IPS DF 19.7 (cell line): ENCODE measurements at places on chromosomes 3 and 15.
A peak's percentile ranks its signal among the peaks of the same experiment; 100 is the strongest.

GRCh38 chr15:82535566-82536408 is 4.5 kb downstream of the RPS17 start:
- DNase-seq: no peak

DNA sequence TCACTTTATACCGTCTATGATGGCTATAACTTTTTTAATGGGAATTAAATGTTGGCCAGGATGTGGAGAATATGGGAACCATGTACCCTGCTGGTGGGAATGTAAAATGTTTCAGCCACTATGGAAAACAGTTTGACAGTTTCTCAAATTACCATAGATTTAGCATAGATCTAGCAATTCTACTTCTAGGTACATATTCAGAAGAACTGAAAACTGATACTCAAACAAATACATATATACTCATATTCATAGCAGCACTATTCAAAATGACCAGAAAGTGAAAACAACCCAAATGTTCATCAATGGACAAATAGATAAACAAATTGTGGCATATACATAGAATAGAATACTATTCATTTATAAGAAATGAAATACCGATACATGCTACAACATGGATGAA is 539.4 kb downstream of the IGSF11 start:
- no peak for DNase-seq

DNA sequence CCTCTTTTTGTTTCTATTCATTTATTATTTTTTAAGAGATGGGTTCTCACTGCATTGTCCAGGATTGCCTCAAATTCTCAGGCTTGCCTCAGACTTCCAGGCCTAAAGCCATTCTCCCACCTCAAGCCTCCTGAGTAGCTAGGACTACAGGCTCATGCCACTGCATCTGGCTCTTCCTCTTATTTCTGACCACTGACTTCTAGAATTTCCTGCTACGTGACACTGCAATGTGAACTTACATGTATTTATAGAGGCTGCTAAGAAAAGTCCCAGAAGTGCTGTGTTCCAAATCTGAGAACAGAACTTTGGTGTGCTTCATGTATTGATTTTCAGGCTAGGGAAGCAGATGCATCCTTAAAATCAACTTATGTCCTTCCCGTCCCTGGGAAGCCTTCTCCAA is 407.4 kb downstream of the RSL24D1 start:
- DNase-seq: no peak

DNA sequence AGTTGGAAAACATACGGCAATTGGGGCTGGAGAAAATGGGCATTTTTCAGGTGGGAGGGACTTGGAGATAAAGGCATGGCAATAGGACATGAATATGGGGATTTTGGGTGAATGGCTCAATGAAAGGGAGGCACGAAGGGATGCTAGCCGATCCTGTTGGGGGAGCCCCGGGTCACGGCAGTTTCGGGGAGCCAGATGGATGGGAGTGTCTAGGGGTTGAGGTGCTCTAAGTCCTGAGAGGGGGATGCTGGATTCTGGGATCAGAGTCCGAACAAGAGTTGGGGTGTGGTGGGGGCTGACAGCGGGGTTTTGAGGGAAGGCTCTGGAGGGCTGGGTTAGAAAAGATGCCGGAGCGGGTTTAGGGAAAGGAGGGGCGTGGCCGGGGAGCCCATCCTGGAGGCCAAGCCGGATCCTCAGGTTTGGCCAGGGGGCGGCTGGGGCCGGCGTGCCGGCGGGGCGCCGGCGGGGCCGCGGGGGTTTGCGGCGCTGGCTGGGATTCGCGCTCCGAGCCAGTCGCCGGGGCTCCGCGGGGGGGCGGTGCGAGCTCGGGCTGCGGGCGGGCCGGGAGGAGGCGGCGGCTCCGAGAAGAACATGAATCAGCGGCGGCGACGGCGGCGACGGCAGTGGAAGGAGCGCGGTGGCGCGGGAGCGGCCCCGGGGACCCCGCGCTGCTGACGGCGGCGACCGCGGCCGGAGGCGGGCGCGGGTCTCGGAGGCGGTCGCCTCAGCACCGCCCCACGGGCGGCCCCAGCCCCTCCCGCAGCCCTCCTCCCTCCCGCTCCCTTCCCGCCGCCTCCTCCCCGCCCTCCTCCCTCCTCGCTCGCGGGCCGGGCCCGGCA is at the start of gene TYRO3:
Gene TYRO3, plus strand, starts transcription at position 813 of the 839 bp plus-strand sequence. CDS start 46 bp downstream, outside the sequence.
- DNase-seq: no peak

DNA sequence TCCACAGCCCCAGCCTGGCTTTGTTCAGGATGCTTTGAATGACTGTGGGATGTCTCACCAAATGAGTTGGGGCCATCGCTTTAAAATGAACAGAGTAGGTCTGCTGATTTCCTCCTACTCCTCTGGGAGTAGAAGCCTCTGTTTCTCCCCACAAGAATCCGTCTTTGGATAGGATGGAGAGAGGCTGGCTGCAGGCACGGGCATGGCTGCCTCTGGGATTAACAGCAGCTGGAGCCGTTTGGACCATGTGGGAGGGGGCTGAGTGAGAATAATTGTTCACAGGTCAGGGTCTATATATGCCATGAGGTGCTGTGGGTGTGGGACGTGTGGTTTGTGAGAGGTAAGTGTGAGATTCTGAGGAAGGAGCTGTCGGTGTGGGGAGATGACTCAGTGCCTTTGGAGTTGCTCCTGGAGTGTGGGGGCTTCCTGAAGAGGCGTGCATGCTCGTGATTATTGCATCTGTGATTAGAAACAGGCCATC is 48.0 kb upstream of the APEH start:
- no peak for DNase-seq

DNA sequence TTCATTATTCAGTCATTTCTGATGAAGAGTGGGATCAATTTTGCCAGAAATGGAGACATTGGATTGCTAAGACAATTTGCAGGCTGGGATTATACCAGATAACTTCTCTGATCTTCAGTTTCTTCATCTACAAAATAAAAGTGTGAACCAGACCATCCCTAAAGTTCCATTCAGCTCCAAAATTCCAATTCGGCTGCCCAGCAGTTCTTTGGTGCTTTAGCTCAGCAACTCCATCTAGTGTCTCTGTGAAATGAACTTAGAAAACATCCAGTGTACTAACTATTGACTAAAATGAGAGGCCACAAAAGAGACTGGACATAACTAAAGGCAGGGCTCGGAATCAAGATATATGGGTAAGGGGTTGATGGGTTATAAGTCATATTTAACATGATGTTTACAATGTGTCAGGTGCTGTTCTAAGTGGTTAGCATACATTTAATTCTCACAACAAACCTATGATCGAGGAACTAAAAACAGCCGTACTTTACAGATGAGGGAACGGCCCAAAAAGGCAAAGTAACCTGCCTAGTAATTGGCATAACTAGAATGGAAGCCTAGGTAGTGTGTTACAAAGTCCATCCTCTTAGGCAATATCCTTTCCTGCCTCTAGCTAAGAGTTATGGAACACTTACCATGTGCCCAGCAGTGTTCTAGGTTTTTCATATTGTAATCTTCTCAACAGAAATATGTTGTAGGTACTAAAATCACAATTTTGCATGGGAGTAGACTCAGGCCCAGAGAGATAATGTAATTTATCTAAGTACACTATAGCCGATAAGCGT is 17.0 kb downstream of the THAP10 start:
- no peak for DNase-seq

DNA sequence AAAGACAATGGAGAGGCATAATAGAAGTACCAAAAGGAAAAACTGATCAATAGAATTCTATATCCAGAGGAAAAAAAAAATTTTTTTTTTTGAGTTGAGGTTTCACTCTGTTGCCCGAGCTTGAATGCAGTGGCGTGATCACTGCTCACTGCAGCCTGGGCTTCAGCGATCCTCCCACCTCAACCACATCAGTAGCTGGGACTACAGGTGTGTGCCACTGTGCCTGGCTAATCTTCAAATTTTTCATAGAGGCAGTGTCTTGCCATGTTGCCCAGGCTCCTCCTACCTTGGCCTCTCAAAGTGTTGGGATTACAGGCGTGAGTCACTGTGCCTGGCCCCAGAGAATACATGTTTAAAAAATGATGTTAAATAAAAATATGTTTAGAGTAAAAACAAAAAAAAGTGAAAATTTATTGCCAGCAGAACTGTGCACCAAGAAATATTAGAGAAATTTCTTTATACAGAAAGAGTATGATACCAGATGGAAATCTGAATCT is 154.3 kb upstream of the ZBTB20 start:
- DNase-seq: no peak

GRCh38 chr15:65651831-65652749 is 30.4 kb downstream of the SLC24A1 start:
- no peak for DNase-seq

DNA sequence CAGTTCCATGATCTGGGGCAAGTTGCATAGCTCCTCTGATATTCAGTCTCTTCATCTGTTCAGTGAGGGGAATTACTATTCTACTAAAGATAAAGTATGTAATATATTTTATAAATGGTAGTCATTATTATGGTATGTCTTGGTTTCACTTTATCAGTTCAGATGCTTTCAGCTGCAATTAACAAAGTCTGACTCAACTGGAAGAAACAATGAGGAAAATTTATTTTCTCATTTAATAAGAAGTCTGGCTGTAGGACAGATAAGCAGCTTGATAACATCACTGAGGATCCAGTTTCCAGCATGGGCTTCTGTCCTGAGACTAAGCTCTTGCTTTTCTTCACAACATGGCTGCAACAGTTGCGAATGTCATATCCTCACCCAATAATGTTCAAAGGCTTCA is 354.3 kb upstream of the TRIM42 start:
- no peak for DNase-seq

- no peak for DNase-seq
Observed at GRCh38 chr3:159059395-159059794, 257.5 kb downstream of the MFSD1 start.

DNA sequence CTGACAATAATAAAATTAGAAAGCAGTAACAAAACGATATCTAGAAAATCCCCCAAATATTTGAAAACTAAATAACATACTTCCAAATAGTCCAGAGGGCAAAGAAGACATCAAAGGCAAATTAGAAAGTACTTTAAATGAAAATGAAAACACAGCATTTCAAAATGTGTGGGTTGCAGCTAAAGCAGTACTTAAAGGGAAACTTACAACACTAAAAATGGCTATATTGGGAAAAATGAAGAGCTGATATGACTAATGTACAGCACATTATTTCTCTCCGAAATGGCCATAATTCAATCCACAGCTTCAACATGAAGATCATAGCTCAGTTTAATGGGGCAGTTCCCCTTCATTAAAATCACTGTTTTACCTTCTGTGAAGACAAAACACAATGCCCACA is 71.9 kb downstream of the FBXL22 start:
- no peak for DNase-seq

DNA sequence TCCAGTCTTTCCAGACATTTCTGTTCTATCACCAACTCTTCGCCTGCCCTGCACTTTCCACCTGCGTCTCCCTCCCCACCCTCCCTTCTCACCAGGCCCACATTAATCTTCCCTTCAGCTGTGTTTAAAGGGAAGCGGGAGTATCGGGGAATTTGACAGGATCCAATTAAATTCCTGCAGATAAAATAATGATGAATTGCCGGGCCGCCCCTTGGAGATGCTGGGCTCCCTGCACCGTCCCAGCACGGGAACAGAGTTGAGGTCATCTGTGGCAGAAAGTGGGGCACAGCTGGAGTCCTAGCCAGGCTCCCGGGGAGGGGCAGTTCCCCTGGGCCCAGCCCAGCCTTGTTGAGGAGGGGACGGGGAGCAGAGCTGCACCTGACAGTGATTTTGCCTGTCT is 30.3 kb downstream of the PLXNA1 start:
- DNase-seq: no peak

- peak; percentile 68 for DNase-seq
Observed at GRCh38 chr15:94119923-94120775, 111.2 kb upstream of the MCTP2 start.

DNA sequence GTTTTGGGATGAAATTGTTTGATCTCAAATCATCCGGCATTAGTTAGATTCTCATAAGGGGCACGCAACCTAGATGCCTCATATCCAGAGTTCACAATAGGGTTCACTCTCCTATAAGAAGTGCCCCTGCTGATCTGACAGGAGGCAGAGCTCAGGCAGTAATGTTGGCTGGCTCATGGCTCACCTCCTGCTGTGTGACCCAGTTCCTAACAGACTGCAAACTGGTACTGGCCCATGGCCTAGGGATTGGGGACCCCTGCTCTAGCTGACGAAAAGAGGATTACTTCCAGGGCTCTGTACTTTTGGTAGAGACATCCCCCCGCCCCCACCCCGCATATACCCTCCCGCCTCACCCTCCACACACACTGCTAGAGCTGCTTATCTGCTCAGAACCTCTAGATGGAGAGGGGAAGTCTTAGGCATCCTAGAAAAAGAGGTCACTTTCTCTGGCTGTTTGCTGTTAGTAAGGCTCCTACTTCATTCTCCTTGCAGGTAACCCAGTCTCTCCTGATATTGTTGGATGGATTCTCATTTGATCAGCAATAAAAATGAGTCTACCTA is 923.1 kb downstream of the CADM2 start:
- no peak for DNase-seq

DNA sequence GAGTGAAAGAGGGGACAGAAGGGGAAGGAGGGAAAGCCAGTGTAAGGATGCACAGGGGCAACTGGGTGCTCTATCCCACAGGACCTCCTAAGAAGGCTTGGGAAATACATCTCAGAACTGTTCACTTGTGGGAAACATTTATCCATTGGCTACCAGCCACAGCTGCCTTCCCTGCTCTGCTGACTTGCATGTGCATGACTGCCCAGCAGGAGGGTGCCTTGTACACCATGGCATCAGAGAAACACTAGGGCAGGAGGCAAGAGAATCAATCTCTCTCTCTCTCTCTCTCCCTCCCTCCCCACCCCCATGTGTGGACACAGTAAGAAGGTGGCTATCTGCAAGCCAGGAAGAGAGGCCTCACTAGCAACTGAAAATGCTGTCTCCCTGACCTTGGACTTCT is 62.9 kb upstream of the ZBTB38 start:
- DNase-seq: no peak

DNA sequence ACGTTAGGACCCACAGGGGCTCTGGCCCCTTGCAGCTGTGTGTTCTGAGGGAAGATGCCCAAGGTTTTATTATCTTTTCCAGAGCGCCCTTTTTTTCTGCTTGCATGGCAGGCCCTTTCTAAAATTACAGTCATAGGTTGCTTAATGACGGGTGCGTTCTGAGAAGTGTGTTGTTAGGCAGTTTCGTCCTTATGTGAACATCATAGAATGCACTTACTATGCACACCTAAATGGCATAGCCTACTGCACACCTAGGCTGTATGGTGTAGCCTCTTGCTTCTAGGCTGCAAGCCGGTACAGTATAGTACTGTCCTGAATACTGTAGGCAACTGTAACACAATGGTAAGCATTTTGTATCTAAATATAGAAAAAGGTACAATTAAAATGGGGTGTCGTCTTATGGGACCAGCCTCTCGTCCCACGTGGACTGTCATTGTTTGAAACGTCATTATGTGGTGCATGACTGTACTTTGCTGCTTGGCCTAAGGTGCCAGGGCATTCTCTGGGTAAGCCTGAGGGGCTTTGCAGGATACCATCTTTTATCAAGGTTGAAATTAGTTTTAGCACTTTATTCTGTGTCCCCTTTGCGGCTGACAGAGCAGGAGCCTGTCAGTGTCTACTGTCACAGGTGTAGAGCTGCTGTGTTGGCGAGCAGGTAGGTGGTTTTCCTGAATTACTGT is 10.9 kb downstream of the KLF13 start:
- no peak for DNase-seq

DNA sequence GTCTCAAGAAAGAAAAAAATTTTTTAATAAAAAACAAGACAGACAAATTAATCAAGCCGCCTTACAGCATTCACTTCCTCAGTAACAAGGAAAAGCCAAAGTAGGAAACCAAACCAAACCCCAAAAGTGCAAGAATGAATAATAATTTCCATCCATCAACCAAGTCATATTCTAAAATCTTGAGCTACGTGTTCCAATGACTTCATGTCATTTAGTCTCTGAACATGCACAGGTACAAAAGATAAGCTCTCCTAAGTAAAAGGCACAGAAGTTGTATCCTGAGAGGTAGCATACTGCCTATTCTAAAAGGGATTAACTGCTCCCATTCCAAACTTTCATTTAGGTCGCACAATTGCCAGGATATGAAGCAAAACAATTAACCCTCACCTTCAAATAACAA is 29.7 kb downstream of the SLC4A7 start:
- no peak for DNase-seq
